NCI-H345 (cell line): ENCODE measurements at places on chromosomes 6 and 20.

- DNase-seq: peak; percentile 36
These were observed 3.1 kb upstream of the CEBPB start for GRCh38 chr20:50187403-50188051.

GRCh38 chr20:17768271-17768670 lies 68.5 kb downstream of the BANF2 start:
- DNase-seq: no peak

DNA sequence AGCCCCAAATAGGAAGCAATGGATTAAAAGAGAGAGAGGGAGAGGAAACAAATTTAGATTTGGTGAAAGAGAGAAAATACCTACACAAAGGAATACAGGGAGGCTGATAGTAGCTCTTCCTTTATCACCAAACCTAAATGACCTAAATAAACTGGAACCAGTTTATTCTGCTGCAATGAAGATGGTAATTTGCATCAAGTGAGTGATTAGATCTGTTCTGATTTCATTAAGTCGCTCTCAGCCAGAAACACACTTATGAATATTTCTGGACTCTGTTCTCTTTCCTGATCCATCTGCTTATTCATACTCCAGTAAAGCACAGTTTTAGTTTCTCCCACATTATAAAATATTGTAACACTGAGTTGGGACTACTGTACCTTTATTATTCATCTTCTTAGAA lies 83.4 kb upstream of the BMP5 start:
- DNase-seq: no peak

- no peak for DNase-seq
These were observed 209.7 kb upstream of the TENT5A start for GRCh38 chr6:81962198-81962597.

GRCh38 chr6:125954735-125955339 lies 1.7 kb upstream of the HINT3 start:
- no peak for DNase-seq

DNA sequence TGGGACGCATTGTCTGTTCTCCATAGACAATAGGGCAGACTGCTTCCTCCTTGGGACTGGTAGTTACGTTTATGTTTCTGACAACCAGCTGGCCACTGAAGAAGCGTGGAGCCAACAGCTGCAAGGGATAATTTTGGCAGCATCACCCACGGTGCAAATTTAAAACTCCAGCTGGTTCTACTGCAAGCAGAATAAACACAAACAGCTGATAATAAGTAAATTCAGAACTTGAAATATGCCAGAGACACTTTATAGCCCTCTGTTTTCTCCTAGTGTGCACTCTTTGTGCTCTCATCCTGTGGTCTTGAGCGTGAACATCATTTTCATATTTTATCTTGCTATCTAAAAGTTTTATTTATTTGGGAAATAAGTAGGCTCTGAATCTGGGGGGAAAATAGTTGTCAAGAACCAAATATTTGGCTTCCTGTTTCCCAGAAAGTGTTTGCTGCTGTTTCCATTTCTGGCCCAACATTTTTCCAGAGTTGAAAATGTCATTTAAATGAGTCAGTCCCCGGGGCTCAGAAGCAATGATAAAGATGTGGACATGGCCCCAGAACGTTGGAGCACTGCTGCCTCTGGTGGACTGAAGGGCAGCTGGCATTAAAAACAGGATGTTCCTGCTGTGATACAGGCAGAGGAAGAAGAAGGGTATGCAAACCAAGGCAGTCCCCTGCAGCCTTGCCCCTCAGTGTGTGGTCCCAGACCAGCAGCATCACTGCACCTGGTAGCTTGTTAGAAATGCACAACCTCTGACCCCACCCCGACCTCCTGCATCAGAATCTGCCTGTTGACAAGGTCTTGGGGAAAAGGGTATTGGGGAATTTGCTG lies 12.5 kb upstream of the THBD start:
- DNase-seq: no peak

- DNase-seq: no peak
These were observed 20.0 kb upstream of the ZNFX1 start for GRCh38 chr20:49297605-49298530.
